Mucosa of gallbladder (tissue), 1 donor: ENCODE measurements at places on chromosomes 16 and 17. TPM values are rescaled to one million over a fixed set of nuclear protein-coding genes. Genes with fewer than 3 reads are reported as not detected.

DNA sequence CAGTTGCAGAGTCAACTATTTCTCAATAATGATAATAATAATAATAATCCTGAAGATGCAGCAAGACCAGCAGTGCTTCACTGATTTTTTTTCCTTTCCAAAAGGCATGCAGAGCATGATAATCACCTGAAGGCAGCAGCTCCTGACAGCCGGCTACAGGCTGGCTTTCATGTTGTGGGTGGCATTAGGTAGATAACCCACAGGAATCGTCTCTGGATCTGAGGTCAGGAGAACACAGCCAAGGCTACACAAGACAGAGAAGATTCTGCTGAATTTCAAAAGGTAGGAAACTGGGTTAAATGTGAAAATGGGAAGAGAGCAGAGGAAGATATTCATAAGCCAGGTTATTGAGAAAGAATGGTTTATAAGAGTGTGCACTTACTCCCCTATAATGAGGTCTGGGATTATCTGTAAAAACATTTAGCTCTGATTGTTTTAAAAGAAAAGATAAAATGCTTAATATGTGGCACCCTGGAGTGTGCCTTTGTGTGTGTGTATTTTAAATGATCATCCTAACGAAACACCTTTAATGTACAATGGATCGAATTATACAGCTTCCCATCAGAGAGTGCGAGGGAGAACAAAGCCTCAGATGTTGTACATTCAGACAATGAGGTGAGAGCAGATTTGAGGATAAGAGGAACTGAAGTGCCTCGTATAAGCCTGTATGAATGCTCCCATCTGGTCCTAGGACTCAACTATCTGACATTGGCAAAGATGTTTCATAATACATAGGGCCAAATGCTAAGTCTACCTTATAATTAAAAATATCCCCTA lies 273.1 kb downstream of the PHKB start:
- no peak for DNase-seq

GRCh38 chr17:20095336-20096080 lies 86.3 kb downstream of the SPECC1 start:
- peak; percentile 63 for DNase-seq

GRCh38 chr16:3980253-3981111 lies 100.0 kb upstream of the CREBBP start:
- no peak for DNase-seq

- DNase-seq: peak; percentile 78
These were observed 3.5 kb upstream of the RPL13 start for GRCh38 chr16:89556750-89557689.

DNA sequence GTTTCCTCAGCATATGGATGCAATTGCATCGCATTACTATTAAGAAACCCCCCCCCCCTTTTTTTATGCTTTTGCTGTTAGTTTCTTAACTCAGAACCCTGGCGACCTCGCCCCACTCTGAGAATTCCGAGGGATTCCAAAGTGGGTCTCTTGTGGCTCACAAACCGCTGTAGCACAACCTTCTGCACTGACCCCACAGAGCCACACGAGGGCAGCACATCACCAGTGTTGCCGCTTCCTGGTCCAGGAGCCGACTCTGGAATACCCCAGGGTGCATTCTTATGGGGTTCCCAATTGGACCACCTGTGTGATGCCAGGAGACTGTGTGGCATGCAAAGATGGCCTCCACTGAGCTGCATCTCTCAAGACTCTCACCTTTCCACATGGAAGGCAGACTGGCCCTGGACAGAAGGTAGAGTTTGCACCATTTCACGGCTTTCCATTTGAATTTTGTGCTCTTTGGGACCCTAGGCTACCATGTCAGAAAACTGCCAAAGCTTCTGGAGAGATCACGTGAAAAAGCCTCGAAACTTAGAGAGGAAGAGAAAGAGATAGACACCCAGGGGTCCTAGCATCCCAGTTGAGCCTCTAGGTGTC lies 432.7 kb upstream of the ASIC2 start:
- peak; percentile 20 for DNase-seq

DNA sequence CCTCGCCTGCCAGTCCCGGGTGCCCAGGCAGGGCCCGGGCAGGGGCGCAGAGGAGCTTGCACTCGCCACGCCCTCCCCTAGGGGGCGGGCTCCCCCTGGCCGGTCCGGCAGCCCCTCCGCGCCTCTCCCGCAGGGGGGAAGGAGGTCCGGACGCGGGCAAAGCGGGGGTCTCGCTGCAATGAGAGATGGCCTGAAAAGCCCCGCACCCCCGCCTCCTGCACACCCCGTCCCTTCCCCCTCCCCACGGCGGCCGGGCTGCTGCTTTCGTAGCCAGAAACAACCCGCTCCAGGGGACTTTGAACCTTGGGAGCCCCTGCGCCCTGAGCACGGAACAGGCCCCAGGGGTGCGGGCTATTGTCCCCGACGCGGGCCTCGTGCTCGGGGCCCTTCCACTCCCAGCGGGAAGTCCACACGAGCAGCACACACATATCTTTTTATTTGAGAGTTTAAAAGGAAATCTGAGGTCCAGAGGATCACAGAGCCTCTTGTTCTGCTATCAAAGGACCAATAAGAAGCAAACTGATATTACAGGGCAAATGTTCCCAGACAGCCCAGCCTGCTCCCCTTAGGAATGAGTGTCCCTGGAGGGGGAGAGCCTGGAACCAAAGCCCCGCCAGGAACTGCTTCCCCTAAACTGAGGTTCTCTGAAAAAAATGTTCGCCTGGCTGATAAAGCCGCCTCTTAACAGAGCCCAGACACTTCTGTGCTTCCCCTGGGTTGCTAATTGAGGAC lies 5.8 kb upstream of the CBX4 start:
- DNase-seq: no peak

DNA sequence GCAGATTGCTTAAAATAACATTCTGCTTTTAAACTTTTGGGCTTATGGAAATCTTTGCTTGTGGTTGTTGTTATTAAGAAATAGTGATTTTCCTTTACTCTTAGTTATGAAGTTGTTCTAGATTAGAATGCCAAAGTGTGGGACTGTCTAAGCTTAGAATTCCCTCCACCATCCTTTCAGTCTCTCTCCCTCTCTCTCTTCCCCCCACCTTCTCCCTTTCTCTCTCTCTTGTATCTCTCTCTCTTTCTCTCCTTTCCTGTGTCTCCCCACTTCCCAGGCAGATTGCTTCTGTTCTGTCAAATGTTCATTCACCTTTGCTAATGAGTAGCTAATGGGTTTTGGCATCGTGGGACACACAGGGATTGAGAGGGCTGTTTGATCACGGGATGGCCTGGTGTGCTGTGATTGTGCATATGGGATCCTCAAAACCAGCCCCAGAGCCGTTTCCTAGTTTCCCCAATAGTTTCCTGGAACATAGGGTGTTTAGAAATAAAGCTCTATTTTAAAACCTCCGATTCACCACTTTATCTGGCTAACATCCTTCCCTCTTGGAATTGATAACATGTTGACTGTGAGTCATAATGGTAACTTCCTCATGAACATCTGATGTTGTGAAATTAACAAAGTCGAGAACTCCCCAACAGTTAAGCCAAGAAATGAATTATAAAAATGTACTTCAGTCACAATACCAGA lies 502.6 kb downstream of the TMEM114 start:
- DNase-seq: no peak

- no peak for DNase-seq
These were observed 1.3 kb upstream of the SLC6A4 start for GRCh38 chr17:30236766-30237165.

The XPO6 gene
- total RNA-seq: 88.4 TPM

The CACNG5 gene
- not detected for total RNA-seq

The MMP2 gene
- 264 TPM for total RNA-seq

The ZCCHC14 gene
- 25.1 TPM for total RNA-seq

The NPIPA2 gene
- total RNA-seq: 6.7 TPM

The CA4 gene
- 328 TPM for total RNA-seq

The FKBP10 gene
- 59.2 TPM for total RNA-seq
